ENCODE measurements at places on chromosomes 7 and 10.

GRCh38 chr7:23418046-23418445, 52.2 kb downstream of the IGF2BP3 start:
- DNase-seq = no peak

GRCh38 chr7:36506820-36507219, 117.2 kb downstream of the ANLN start:
- DNase-seq = no peak

DNA sequence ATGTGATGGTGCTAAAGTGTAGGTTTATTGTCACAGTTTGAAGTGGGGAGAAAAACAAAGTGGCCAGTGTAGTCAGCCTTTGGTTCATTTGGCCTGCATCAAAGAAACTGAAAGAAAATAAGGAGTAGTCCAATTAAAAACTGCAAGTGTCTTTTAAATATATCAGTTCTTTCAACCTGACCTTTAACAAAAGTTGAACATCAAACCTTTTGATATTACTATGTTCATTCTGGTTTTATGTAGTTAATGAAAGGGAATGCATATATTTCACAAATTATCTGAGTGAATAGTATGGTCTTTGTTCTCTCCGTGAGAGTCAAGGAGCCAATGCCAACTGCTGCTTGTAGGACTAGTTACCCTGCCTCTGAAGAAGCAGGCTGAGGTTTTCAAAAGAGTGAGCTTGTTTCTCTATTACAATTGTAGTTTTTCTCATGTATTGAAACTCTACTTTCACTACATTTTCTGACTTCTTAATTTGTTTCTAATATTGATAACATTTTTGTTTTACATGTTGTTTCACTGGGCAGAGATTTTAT, 1160.8 kb upstream of the LRRTM3 start:
- DNase-seq = no peak

DNA sequence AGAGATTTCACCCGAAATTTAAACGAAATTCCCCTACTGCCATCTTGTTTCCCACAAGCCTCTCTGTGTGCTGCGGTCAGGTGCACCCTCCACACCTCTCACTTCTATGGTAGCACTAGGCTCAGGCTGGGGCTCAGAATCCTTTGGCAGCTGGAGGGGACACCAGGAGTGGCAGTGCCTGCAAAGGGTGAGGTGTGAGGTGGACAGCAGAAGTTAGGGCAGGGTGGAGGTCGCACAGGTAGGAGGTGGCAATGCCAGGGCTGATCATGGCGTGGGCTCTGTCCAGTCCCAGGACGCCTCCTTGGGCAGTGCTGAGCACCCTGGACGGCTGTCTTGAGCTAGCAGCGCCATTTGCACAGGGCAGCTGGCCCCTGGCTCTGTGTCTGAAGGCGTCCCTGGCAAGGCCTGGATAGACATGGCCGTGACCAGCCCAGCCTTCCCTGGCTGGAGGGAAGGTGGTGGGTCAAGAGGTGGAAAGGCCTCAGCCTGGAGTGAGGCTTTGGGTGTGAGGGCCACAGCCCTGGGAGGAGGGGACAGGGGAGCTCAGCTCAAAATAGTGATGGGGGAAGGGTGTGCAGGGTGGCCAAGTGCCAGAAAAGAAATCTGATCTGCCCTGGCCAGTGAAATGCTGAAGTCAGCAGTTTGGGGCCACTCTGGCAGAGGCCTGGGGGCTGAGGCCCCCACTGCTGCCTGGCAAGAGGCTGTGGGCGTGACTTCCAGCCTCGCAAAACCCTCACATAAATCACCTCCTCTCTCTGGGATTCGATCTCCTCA, 40.0 kb downstream of the ZCCHC24 start:
- no peak for DNase-seq

DNA sequence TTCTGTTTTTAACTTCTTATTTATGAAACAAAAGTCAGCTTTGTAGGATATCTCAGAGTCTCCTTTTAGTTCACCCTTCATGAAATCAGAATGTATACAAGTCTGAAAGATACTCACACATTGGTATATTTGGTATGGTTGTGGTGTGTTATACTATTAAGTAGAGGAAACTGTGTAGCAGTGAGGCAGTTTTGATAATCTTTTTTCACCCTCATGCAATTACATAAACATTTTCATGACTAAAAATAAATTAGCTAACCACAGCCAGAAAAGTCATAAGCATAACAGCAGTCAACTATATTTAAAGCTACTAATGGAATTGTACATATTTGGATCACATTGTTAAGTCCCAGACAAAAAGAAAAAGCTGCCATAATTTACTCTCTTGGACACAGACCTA, 62.1 kb downstream of the FAM185A start:
- DNase-seq = no peak

DNA sequence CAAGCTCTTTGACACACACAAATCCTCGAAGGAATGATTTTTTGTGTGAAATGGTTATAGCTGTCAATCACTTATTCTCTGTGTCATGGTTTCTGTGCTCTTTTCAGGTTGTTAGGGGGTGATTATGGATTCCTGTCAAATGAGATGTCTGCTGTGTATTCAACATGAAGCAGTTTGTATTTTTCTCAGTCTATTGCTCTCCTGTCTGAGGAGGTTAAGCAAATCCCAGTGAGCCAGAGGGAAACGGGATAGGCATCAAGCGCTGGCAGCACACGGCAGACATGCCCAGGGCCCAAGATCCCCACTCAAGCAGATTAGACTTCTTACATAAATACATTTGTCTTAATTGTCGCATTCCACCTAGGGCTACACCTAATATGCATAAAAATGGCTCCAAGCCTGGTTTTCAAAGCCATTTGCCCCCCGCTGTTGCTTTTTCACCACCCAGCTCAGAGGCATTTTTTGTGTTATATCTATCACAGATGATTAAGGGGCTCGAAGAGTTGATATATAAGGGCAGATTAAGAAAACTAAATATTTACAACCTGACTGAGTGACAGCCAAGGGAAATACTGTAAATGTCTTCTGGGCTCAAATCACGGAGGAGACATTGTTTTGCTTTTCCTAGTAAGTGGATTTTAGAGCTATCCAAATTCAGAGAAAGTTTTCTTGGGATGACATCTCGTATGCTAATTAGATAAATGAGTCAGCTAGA, 192.7 kb upstream of the LRGUK start:
- peak; percentile 33 for DNase-seq

GRCh38 chr7:67764289-67764688, 767.7 kb downstream of the TYW1 start:
- DNase-seq = no peak

DNA sequence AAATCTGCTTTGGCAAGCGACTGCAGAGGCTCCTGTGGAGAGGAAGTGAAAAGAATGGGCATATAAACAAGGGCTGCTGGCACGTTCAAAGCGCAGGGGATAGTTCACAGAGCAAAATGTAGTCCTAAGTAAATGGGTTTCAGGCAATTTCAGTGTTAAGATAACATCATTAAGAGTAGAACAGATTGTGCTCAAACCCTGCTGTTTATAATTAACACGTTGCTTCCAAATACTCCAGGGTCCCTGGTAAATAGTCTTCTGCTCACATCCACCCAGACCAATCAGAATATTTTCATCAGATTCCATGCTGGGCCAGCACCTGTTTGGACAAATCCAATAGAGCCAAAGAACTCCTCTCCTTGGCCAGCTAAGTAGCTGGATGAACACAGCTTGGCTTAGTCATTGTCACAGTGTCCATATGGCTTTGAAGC, 81.4 kb downstream of the ORC5 start:
- no peak for DNase-seq

DNA sequence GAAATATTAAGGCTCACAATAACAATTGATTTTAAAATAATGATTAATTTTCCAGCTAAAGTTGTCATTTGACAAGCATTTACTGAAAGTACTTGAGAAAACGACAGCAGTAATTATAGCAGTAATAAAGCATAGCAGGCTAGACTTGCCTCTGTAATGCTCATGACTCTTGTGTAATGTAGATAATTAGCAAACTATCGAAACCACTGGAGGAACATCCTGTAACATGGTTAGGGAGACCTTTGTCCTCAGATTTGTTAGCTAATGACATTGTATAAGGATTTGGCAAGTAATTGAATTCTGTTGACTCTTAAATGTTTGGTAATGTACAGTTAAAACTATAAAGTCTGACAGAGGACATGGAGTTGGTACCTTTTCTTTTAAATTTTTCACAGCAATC, 24.8 kb downstream of the ARL4A start:
- DNase-seq = no peak

DNA sequence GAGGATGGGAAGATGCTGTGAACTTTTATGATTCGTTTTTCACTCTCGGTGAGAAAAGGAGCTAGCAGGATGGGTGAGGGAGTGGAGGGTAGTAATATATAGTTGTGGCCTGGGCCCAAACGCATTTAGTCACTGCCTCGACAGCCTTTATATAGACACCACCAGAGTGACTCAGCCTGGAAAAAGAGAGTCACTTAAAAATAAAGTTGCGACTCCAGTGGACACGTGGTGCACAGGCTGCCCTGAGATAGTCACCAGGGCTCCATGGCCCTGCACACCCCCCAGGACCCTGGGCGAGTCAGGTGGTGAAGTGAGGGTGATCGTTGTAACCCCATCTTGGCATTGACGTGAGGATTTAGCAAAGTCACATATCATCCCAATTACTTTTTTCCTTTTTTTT, 106.7 kb downstream of the CUX1 start:
- no peak for DNase-seq

DNA sequence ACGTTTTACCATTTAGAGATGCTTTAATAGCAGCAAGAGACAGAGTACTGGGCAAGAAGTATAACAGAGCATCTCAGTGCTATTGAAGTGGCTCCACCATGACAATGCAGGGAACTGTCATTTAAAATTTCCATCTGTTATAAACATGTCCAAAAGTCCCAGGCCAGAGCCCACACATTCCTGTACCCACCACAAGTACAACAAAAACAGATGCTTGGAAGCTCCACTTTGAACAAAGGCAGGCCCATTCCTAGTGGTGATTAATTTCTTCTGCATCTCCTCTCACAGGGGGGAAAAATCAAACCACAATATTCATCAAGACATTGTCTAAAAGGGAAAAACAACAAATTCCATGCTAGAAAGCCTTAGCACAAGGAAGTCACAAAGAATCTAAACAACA, 627.9 kb downstream of the PARD3 start:
- DNase-seq = no peak

DNA sequence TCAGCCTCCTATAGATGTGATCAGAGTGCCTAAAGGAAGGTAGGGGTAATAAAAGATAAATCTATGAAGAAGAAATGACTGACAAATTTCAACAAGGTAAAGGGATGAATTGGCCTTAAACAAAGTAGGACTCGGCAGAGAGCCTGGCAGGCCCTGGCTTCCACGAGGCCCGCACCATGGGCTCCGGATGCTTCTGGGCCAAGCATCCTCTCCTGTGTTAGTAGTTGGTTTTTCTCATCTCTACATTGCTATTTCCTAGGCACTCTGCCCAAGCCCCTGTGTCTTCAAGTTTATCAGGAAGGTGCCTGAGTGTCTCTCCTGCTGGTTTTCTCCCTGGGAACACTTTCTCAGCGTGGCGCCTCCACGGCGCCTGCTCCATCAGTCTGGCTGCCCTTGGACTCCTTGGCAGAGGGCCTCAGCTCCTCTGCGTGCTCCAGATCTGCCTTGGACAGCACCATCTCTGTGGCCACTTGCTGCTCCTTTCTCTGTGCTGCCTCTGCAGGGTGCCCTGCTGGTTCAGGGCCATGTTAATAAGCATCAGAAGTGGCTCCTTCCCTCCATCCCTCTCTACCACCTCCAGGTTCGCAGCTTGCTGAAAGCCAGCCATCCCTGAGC, 413.3 kb upstream of the DPP6 start:
- no peak for DNase-seq

- DNase-seq = no peak
These were observed 17.2 kb upstream of the TPST1 start for GRCh38 chr7:66187905-66188304.

DNA sequence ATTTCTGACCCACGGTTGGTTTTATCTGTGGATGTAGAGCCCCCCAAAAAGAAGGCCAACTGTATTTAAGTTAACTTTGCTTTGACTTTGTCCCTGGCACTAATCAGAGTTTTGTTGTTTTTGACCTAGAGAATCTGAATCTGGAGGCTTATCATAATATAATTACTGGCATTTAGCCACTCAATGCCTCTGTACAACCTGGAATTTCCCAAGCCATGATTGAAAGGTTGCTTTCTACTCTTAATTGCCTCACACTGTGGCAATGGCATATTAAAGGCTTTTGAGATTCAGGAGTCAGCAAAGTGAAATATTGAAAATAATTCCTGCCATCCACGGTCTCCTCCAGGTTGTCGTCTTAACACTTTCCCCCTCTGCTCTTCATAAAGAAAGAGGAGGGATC, 205.2 kb upstream of the GHITM start:
- DNase-seq = no peak

DNA sequence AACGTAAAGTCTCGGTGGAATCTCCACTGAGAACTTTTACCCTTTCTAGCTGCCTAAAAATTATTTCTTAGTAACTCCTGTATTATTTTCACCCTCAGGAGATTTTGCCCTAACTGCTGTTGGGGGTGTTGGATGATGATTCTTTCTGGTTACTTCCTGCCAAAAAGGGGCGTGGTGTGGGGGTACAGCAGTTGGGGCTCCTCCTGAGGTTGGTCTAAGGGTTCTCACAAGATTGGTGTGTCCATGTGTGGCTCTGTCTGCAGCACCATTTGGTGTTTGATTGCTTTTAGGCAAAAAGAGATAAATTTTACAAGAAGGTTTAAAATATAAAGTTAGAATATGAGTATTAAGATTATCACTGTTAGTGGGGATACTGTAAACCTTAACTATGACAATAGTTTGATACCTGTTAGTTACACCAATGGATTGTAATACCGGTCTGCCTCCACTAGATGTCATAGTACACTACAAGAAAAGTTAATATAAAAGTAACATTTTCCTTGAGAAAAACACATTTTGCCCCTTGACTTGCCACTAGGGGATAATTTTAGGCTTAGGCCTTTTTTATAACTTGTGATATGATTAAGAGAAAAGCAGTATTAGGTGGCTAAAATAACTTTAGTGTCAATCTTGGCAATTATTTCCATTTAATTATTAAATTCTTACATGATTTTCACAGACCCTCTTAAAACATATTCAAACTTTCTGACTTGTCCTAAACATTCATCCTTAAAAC, 928.7 kb downstream of the IPMK start:
- DNase-seq = peak; percentile 20

DNA sequence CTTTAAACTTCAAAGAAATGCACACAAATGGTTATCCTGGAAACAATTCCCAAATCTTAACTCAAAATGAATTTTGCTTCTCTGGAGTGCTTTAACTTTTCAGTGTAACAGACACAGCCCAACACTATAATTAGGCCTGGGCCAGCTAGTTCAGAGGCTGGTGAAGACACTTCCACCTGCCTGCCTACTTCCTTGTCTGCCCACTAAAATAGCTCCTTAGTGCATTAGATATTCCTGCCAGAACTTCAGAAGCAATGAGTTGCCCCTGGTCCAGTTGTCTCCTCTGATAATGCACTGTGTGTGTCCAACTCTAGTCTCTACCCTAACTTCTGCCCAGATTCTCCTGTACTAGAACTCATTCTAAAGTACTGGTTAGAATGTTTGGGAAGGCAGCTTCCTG, 150.9 kb upstream of the PRSS58 start:
- no peak for DNase-seq

GRCh38 chr10:47078393-47079203, 167.4 kb downstream of the PTPN20 start:
- no peak for DNase-seq

GRCh38 chr10:125494651-125495239, 188.2 kb downstream of the TEX36 start:
- DNase-seq = no peak

Measured in D721Med (cell line).